Fibroblast of skin of left biceps (primary cell): ENCODE measurements at places on chromosomes 12 and 14.

- DNase-seq = no peak
Observed at GRCh38 chr12:118064608-118065007, 3.6 kb upstream of the WSB2 start.

GRCh38 chr12:93466625-93467350 is 526 bp upstream of the MRPL42 start:
- no peak for DNase-seq

DNA sequence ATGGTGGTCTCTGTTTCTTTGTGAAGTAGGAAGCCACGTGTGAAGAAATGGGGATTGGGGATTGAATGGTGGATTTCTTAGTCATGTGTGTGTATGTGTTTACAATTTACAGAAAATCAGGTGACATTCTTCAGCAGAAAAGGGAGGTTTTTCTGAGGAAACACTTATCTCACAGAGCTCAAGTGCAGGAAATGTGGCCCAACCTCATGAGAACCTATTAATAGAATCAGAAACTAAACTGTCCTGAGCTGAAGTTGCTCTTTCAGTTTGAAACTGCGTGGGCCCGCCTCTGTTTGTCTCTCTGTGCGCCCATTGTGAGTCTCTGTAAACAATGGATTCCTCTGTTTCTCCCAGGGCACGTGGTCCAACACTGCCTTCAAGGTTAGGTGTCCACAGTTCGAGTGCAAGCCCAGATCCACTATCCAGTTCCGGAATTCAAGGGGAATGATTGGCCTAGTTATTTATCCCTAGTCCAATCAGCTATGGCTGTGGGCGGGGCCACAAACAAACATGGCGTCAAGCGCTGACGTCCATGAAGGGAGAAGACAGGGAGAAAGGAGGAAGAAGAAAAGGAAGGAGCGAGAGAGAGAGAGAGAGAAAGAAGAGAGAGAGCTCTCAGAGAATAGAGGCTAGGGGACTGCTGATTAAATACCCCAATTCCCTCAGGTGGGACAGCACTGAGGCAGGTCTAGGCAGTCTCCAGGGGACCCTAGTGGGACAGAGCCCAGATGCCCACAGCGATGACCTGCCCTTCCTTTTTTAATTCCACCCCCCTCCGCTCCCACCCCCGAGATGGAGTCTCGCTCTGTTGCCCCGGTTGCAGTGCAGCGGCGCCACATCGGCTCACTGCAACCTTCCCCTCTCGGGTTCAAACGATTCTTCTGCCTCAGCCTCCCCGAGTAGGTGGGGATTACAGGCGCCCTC is 31.4 kb upstream of the C12orf76 start:
- DNase-seq = no peak

- DNase-seq = no peak
Observed at GRCh38 chr14:35146711-35147149, 24.4 kb downstream of the PRORP start.

GRCh38 chr14:103542605-103543088 is 13.7 kb downstream of the TRMT61A start:
- DNase-seq = no peak

GRCh38 chr14:51644217-51644933 is 7.3 kb upstream of the FRMD6 start:
- DNase-seq = peak; percentile 70
